ENCODE measurements at places on chromosomes 4 and X.

DNA sequence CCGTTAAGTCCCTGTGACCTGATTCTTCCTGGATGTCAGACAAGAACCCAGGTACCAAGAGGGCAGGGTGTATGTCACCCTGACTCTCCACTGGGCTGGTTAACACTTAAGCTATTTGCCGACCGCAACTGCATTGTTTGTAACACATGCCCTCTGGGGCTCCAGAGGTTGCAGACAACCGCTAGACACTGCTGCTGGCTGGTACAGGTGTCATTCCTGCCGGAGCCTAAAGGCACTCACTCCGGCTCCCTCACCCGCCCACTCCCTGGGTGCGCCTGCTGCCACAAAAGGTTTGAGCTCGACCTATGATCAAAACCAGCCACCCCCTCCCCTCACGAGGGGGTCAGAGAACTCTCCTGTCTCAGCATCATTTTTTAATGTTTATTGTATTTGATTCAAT, 208.2 kb downstream of the FAT4 start:
- no peak for DNase-seq

DNA sequence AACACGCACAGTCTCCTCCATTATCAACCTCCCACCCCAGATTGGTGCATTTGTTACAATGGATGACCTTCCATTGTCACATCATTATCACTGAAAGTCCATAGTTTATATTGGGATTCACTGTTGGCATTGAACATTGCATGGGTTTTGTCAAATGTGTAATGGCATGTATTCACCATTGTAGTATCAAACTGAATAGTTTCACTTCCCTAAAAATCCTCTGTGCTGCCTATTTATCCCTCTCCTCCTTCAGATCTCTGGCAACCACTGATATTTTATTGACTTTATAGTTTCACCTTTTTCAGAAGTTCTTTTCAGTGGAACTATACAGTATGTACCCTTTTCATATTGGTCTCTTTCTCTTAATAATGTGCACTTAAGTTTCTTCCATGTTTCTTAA, 1565.4 kb downstream of the PCDH18 start:
- DNase-seq = no peak

- no peak for DNase-seq
These were observed 73.3 kb downstream of the OR13H1 start for GRCh38 chrX:131617182-131617581.

DNA sequence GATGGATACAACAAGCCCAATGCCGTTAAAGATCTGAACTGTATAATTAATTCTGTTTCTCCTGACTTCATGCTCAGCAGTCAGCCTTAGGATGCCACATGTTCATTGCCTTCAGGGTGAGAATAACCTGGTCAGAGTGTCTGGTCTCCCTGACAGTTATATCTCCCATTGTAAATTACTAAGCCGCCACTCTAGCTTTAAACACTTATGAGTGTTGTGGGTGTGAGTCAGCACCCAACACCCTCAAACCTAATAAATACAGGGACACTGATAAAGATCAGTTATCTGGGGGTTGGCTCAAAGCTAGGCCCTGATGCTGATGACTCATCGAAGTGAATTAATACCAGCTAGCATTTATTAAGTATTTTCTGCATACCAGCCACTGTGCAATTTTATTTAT, 64.9 kb upstream of the DYNLT3 start:
- no peak for DNase-seq
